ENCODE measurements at places on chromosomes 12 and 14.

DNA sequence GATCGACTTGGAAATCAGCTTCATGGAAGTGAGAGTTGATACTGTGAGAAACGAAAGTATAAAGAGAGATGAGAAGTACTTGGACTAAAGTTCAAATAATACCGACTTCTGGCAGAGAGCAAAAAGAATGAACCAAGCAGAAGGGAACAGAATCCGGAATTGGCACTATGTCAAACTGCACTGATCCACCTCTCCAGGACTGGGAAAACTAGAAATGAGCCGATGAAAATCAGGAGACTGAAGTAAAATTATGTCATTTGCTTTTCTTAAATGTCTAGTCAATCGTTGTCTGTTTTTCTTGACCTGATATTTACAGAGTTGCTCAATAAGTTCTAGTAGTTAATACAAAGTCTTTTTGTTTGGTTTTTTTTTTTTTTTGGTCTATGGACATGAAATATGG lies 163.0 kb upstream of the FOXG1 start:
- no peak for DNase-seq

- DNase-seq, result no peak
These were observed 664.7 kb downstream of the NRXN3 start for GRCh38 chr14:78834766-78835451.

DNA sequence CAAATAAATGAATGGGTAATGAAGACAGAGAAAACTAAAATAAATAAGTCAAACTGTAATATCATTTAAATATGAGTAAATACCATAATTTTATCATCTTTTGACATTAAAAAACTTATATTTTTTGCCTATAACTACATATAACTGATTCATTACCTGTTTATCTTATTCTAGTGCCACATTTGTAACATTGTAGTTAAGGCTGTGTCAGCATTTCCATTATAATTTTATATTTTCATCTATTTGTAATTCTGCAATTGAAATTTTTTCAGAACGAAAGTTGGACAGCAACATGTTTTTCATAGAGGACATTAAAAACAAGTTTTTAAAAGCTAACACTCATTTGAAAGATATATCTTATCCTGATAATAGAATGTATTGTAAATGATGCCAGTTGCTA lies 1286.5 kb downstream of the LRFN5 start:
- DNase-seq, result no peak

GRCh38 chr14:85359505-85359904 lies 170.4 kb upstream of the FLRT2 start:
- DNase-seq, result no peak

DNA sequence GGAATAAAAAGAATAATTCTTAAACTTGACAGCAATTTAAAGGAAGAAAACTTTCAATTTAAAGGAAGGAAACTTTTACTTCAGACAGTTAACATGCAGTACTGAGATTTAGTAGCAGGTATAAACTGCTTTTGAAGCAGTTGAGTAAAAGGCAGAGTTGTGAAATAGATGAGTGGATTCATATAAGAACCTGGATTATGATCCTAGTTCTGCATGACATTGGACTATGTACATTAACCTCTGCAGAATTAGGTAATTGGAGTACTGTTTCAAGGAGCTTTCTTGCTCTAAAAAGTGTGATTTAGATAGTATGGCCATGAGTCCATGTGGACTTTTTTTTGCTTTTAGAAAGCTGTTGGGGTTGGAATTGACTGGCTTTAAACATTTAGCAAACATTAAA lies 29.7 kb downstream of the ATP2A2 start:
- DNase-seq, result no peak

GRCh38 chr12:29148911-29149690 lies at the start of gene FAR2:
TSS of gene FAR2 (plus strand) at chr12:29149278. CDS start at chr12:29270450, 121,172 bp downstream.
- DNase-seq, result peak; percentile 43

DNA sequence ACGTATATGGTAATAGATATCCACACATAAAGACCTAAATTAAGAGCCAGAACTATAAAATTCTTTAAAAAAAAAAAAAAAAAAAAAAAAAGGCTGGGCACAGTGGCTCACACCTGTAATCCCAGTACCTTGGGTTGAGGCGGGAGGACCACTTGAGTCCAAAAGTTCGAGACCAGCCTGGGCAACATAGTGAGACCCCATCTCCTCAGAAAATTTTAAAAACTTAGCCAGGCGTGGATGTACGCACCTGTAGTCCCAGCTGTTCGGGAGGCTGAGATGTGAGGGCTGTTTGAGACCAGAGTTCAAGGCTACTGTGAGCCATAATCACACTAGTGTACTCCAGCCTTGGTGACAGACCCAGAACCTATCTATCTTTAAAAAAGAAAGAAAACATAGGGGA lies 4.3 kb downstream of the BTBD7 start:
- DNase-seq, result no peak

DNA sequence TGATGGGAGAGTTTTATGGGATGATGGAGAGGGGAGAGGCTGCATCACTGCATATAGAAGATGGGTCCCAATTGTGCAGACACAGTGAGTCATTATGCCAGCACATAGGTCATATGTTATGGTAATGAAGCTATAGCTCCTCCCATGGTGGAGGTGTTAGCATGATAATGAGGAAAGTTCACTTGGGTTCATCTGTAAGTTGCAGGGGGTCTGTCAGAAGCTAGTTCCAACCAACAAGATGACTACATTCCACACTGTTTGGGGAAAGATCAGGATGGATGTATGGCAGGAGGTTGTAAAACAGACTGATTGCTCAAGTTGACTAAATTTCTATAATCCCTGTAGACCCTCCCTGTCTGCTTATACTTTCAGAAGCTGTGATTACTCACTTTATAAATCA lies 561.3 kb downstream of the C12orf50 start:
- DNase-seq, result no peak

- DNase-seq, result no peak
These were observed 11.9 kb downstream of the PALS1 start for GRCh38 chr14:67253076-67253635.

- DNase-seq, result no peak
These were observed 53.0 kb downstream of the NPAS3 start for GRCh38 chr14:32991691-32992090.

DNA sequence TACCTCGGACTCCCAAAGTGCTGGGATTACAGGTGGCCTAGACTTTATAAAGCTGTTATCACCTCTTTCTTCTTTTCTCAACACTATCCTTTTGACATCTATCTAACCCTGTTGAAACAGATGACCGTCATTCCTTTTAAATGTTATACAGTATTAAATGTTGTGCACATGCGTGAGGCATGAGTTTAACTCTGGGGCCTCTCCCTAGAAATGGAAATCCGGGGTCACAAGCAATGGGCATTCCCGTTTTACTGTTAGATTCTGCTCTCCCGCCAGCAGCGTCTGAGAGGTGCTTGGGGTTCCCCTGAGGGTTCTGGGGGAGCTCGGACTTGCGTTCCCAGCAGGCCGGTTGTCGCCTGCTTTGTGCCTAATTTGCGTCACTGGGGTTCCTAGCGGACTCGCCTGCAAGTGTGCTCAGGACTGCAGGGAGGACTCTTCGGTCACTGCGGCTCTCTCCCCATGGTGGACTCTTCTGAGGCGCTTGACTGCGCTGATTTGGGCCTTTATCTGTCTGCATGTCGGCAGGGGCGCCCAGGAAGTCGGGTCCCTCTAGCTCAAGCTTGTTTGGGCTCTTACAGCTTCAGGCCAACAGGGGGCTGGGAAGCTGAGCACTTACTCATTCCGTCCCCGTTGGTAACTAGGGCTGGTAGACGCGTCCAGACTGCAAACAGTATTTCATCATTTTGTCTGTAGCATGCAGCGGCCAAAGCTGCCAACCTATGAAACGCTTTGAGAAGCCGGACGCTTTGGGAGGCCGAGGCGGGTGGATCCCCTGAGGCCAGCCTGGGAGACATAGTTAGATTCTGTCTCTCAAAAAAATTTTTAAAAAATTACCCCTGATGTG lies 1.2 kb upstream of the RAN start:
- DNase-seq, result peak; percentile 56

DNA sequence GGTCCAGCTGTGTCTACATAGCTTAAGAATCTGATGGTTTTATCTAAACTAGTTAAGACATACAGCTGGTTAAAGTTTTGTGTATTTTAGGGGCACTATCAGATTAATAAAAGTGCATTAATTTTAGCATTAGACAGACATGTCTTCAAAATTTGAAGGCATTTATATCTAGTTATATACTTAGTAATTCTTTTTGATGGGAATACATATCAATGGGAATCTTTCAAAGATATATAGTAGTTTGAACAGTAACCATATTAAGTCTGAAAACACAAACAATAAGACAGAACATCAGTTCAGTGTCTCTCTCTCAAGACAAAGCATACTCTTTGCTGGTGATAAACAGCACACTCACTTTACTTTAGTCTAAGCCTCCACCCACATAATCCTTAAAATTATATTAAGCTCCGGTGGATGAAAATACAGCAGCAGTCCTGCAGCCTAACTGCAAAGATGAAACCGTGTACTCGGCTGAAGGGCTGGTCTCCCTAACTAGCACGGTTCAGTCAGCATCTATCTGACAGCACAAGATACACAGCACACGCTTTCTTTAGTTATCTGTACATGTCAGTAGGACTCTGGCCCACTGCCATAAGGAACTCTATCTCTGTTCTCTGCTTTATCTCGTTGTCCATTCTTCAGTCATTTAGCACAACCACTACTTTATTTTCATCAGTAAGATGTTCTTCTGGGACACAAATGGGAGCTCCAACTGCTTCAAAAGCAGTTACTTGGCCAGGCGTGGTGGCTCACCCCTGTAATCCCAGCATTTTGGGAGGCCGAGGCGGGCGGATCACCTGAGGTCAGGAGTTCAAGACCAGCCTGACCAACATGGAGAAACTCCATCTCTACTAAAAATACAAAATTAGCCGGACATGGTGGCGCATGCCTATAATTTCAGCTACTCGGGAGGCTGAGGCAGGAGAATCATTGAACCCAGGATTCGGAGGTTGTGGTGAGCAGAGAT lies 80.5 kb downstream of the MED13L start:
- DNase-seq, result no peak

- DNase-seq, result peak; percentile 4
These were observed 101.5 kb upstream of the USP15 start for GRCh38 chr12:62158461-62159360.

- DNase-seq, result peak; percentile 91
These were observed 154.9 kb upstream of the ATP2B1 start for GRCh38 chr12:89863493-89863938.

- DNase-seq, result peak; percentile 55
These were observed 22.2 kb downstream of the MANSC1 start for GRCh38 chr12:12327802-12328201.

- no peak for DNase-seq
These were observed 84.2 kb downstream of the AACS start for GRCh38 chr12:125149160-125150108.

DNA sequence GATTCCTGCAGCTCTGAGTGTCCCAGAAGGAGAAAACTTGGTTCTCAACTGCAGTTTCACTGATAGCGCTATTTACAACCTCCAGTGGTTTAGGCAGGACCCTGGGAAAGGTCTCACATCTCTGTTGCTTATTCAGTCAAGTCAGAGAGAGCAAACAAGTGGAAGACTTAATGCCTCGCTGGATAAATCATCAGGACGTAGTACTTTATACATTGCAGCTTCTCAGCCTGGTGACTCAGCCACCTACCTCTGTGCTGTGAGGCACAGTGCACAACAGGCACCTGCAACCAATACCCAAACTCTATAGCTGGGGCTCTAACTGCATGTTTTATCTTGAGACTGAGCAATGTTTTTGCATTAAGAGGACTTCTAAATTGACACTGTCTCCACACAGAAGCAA lies 379.2 kb upstream of the OR4E1 start:
- no peak for DNase-seq

GRCh38 chr14:50955373-50956043 lies 11.2 kb upstream of the PYGL start:
- DNase-seq, result no peak

DNA sequence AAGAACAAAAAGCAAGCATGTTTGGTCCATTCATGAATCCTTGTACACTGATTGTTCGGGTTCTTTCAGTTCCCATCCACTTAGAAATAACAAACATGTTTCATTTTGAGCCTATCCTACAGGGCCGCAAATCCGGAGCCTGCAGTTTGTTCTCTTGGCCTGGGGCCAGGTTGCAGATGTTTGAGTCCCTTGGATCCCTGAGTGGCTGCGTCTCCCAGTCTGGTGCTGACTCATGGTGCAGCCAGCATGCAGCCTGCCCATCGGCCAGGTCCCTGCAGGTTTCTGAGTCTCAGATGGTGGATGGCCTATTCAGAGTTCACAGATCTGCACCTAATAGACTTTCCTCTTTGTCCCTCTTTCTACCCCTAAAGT lies 1.9 kb upstream of the DYNC1H1 start:
- no peak for DNase-seq

DNA sequence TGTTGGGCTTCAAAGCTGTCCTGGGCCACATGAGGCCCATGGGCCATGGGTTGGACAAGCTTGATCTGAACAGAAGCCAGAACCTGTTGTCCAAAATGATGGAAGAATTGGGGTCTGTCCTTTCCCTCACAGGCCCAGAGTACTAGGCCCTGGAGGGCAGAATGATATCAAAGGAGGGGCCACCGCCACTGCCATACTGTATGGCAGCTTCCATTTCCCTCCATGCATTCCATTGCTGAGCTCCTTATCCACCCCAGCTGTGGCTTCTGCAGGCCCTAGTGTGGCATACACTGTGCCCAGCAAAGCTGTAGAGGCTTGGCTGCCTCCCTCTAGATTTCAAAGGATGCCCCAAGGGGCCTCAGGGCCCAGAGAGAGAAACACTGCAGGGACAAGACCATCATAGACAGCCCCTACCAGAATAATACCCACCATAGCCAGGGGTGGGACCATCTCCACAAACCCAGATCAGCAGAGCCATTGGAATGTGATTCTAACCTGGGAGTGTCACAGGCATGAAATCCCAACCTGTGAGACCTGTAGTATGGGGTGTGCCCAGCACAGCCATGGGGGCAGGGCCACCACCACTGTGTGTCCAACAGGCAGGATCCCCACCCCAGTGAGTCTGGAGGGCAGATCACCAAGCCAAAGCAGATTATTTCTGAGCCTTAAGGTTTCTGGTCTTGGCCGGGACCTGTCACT lies 61.4 kb upstream of the BEGAIN start:
- DNase-seq, result no peak

DNA sequence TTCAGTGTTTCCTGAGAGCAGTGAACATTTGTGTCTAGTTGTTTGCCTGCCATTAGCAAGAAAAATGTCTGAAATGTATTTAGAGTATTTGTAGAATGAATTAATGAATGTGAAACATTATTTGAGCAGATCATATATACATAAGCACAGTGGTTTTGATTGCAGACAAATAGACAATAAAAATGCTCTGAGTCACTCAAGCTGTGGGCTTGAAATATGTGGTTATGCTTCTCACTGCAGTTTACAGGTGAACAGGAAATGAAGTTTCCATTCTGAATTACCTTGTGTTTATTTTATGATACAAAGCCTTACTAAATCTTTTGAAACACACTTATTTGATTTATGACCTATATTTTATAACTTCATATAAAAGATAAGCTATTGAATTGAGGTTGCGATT lies 827.7 kb downstream of the TMTC2 start:
- no peak for DNase-seq

GRCh38 chr14:24630872-24631477 lies 3.0 kb downstream of the GZMB start:
- no peak for DNase-seq

GRCh38 chr12:64560396-64561301 lies 49.6 kb upstream of the RASSF3 start:
- DNase-seq, result no peak

Measured in central memory CD4-positive, alpha-beta T cell (primary cell).